ENCODE measurements at places on chromosomes 6 and 20. TPM values are rescaled to one million over a fixed set of nuclear protein-coding genes. Genes with fewer than 3 reads are reported as not detected.
A peak's percentile ranks its signal among the peaks of the same experiment; 100 is the strongest.

Gene KHDC3L
- total RNA-seq = not detected

DNA sequence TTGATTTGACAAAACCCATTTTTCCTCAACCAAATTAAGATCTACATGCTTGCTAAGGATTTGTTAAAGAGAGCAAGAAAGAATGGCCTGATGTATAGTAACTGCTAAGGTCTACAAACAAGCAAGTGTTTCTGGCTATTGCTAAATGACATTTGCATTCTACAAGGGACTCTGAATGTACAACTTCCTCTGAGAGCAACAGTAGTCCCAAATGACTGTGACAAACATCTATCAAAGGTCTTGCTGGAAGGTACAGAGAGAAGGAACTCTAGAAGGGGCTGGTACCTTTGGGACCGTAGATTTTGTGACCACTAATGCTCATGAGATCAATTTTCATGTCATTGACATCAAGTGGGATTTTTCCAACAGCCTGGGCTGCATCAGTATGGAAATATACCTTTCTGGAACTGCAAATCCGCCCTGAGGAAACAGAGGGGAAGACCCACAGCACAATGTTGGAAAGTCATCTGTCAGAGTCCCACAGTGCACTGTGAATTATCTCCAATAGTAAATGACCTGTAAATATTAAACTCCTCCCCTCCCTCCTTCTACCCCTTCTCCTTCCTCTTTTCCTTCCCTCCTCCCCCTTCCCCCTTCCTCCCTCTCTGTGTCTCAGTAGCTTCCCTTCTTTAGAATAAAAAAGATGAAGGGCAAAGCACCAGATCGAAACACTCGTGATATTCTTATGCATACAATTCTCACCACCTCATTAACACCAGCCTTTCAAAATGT lies 15.9 kb upstream of the CPNE1 start:
- no peaks in the 10 kb centered on the region for H3K27me3 ChIP-seq
- DNase-seq = peak; percentile 15
- H3K4me3 ChIP-seq = no peak overlapping the region
- H3K27ac ChIP-seq = no peak overlapping the region

DNA sequence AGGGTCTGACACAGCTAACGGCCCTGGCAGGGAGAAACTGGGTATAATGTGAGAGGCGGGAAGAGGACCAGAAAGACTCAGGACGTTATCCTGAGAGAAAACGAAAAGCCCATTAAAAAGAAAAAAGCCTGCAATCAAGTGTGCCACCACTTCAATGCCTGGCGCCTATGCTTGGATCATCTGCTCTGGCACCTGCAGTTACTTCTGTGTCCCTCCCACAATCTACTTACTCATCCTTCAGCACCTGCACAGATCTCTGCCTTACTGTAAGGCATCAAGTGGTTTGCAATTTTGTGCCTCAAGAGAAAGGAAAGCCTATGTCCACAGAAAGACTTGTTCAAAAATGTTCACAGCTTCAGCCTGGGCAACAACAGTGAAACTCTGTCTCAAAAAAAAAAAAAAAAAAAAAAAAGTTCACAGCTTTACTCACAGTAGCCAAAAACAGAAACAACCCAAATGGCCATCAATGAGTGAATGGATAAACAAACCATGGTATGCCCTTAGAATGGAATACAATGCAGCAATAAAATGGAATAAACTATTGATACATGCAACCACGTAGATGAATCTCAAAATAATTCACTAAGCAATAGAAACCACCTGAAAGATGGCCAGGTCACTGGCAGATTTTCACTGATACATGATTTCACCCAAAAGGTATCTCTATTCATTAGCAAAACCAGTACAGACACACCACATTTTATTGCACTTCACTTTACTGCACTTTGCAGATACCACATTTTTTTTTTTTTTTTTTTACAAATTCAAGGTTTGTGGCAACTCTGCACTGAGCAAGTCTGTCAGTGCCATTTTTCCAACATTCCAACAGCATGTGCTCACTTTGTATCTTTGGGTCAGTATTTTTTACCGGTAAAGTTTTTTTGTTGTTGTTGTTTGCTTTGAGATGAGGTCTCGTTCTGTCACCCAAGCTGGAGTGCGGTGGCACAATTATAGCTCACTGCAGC lies 48.6 kb downstream of the ABHD12 start:
- no peaks in the 10 kb centered on the region for H3K27me3 ChIP-seq
- H3K27ac ChIP-seq = no peak overlapping the region
- peaks cover 56% of the 10 kb centered on the region for H3K4me1 ChIP-seq
- DNase-seq = no peak
- H3K36me3 ChIP-seq = no peaks in the 10 kb centered on the region

- no peak for DNase-seq
- peaks cover 65% of the 10 kb centered on the region for H3K4me1 ChIP-seq
- no peak overlapping the region for H3K4me3 ChIP-seq
- no peaks in the 10 kb centered on the region for H3K36me3 ChIP-seq
- H3K27ac ChIP-seq = no peak overlapping the region
These were observed 48.2 kb upstream of the FAM50B start for GRCh38 chr6:3800850-3801591.

DNA sequence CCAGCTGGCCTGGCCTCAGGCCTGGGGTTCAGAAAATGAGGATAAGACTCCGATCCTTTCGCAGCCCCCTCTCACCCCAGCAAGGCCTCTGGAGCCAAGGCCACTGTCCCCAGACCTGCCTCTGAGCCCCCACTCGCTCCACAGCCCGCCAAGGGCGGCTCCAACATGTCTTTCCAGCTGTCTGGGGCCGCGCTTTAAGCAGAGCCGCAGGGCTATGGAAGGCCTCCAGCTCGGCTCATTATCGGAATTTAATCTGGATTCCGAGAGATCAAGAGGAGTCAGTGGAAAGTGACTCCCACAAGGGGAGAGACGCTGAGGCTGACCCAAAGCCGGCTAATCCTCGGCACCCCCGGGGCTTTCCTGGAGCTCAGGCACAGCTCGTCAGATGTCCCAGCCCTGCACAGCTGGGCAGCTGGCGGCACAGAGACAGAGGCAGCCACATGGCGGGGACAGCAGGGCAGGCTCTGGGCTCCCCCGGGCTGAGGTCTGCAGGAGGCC lies 41.8 kb downstream of the BMP7 start:
- peaks cover 4% of the 10 kb centered on the region for H3K36me3 ChIP-seq
- H3K27me3 ChIP-seq = no peaks in the 10 kb centered on the region
- H3K27ac ChIP-seq = no peak overlapping the region
- DNase-seq = no peak

DNA sequence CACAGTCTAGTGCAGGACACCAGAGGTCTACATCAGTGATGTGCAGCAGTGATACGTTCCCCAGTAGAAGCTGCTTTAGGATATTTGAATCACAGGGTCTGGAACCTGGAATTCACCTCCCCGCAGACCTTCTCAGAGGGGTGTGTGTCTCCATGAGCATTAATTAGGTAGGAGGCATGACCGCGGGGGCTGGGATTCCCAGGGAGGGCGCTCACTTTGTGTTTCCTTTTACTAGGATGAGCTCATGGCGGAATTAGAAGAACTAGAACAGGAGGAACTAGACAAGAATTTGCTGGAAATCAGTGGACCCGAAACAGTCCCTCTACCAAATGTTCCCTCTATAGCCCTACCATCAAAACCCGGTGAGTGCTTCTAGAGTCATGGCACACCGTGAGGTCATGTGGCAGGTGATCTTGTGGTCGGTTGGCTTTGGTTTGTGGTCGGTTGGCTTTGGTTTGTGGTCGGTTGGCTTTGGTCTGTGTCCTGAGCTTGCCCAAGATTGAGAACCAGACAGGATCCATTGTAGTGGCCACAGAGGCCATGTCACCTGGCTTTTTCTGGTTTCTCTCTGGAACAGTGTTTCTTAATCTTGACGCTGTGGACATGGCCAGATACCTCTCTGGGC lies 40.8 kb downstream of the CHMP4B start:
- DNase-seq = no peak
- H3K27me3 ChIP-seq = no peaks in the 10 kb centered on the region
- peak overlapping the region; percentile 30 for H3K27ac ChIP-seq
- no peaks in the 10 kb centered on the region for H3K4me1 ChIP-seq

DNA sequence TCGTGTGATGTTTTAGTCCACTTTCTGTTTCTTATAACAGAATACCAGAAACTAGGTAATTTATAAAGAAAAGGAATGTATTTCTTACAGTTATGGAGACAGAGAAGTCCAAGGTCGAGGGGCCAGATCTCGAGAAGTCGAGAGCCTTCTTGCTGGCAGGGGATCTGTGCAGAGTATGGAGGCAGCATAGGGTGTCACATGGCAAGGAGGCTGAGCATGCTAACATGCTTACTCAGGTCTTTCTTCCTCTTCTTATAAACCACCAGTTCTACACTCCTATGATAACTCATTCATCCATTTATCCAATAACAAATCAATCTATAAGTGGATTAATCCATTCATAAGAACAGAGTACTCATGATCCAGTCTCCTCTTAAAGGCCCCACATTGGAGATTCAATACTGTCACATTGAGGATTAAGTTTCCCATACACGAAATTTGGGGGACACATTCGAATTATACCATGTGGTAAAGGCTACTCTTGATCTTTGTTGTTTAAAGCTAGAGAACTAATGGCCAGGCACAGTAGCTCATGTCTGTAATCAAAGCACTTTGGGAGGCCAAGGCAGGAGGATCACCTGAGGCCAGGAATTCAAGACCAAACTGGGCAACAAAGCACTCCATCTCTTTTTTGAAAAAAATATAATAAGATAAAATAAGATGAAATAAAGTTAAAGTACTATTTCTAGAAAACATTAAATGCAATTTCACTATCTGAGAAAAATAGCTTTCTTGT lies 2.1 kb downstream of the GOPC start:
- H3K4me1 ChIP-seq = peaks cover 7% of the 10 kb centered on the region
- DNase-seq = no peak
- H3K36me3 ChIP-seq = peaks cover 3% of the 10 kb centered on the region
- no peak overlapping the region for H3K27ac ChIP-seq
- H3K4me3 ChIP-seq = no peak overlapping the region
- no peaks in the 10 kb centered on the region for H3K27me3 ChIP-seq

Gene CTAGE9
- total RNA-seq = not detected

DNA sequence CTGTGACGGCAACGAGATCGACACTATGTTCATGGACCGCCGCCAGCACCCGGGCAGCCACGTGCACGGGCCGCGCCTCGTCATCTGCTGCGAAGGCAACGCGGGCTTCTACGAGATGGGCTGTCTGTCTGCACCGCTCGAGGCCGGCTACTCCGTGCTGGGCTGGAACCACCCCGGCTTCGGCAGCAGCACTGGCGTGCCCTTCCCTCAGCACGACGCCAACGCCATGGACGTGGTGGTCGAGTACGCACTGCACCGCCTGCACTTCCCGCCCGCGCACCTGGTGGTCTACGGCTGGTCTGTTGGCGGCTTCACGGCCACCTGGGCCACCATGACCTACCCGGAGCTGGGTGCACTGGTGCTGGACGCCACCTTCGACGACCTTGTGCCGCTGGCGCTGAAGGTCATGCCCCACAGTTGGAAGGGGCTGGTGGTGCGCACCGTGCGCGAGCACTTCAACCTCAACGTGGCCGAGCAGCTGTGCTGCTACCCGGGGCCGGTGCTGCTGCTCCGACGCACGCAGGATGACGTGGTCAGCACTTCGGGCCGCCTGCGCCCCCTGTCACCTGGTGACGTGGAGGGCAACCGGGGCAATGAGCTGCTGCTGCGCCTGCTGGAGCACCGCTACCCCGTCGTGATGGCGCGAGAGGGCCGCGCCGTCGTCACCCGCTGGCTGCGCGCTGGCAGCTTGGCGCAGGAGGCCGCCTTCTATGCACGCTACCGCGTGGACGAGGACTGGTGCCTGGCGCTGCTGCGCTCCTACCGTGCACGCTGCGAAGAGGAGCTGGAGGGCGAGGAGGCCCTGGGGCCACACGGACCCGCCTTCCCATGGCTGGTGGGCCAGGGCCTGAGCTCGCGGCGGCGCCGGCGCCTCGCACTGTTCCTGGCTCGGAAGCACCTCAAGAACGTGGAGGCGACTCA lies 943 bp downstream of the ABHD16B start:
- H3K4me3 ChIP-seq = no peak overlapping the region
- H3K36me3 ChIP-seq = peaks cover 5% of the 10 kb centered on the region
- H3K4me1 ChIP-seq = peaks cover 28% of the 10 kb centered on the region

Gene DSP
- 193 TPM for total RNA-seq

DNA sequence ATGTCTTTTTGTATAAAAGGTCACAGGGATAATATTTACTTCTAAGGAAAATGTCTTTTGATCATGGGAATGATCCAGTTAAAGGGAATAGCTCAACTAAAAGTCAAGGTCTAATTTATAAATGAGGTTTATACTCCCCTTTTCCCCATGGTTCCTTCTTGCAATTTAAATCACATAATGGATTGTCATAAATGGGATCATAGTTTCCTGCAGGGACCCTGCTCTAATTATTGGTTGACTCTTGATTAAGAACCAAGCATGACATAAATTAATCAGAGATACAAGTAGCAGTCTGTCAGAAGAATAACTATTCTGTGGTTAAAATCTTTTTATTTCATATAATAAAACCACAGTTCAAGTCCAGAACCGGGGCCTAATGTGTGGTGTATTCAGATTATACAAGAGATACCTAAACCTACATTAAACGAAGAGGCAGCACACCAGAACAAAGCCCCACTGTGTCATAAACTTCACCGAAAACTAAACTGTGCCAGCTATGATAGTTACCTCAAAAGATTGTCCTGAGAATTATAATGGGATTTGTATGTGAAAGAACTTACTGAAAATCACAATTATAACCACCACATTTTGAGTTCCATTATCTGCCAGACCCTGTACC lies 43.0 kb upstream of the CD83 start:
- no peaks in the 10 kb centered on the region for H3K36me3 ChIP-seq
- H3K4me3 ChIP-seq = no peak overlapping the region
- no peak for DNase-seq
- no peak overlapping the region for H3K27ac ChIP-seq

DNA sequence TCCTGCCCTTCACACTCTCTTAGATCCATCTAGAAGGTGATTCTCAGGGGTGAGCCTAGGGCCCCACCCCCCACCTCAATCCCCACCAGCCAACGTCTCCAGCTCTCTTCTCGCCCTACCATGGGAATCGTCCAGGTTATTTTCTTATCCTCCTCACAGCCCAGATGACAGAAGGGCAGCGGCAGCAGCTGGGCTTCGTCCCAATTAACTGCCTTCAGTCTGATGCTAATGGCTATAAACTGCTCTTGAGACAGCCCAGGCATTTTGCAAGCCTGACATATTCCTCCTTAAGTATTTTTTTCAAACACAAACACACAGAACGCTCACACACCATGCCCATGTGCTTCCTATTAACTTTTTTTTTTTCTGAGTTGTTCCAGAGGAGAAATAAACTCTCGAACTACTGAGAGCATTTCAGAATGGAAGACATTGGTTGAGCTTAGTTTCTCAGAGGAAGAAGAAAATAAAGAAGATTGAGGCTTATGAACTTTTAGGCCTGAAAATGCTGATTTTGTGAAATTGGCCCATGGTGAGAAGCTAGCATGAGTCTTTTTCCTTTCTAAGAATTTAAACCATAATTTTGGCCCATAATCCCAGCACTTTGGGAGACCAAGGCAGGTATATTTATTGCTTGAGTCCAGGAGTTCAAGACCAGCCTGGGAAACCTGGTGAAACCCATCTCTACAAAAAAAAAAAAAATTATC lies 124.6 kb downstream of the EYA2 start:
- H3K27me3 ChIP-seq = no peaks in the 10 kb centered on the region
- H3K36me3 ChIP-seq = no peaks in the 10 kb centered on the region
- H3K4me3 ChIP-seq = no peak overlapping the region
- no peak for DNase-seq
- H3K4me1 ChIP-seq = no peaks in the 10 kb centered on the region

- no peak overlapping the region for H3K4me3 ChIP-seq
- no peaks in the 10 kb centered on the region for H3K27me3 ChIP-seq
- no peaks in the 10 kb centered on the region for H3K36me3 ChIP-seq
These were observed 7.2 kb downstream of the SAMD3 start for GRCh38 chr6:130215526-130215925.
